ENCODE measurements at places on chromosomes 1 and 21.

DNA sequence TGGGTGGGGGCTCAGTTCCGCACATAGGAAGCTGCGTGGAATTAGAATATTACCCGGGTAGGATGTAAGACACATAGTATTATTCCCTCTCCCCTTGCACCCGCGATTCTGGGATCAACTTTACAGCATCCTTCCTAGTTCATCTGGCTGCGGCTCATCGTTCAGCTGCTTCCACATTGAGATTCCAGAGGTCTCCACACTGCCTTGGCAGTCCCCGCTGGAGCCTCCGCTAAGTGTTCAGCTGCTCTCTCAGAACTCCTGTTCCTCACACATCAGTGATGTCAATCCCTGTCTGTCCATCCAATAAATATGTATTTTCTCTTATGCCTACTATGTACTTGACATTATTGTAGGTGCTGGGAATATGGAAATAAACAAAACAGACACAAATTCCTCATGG, 135.6 kb upstream of the SYT6 start:
- no peak for DNase-seq

DNA sequence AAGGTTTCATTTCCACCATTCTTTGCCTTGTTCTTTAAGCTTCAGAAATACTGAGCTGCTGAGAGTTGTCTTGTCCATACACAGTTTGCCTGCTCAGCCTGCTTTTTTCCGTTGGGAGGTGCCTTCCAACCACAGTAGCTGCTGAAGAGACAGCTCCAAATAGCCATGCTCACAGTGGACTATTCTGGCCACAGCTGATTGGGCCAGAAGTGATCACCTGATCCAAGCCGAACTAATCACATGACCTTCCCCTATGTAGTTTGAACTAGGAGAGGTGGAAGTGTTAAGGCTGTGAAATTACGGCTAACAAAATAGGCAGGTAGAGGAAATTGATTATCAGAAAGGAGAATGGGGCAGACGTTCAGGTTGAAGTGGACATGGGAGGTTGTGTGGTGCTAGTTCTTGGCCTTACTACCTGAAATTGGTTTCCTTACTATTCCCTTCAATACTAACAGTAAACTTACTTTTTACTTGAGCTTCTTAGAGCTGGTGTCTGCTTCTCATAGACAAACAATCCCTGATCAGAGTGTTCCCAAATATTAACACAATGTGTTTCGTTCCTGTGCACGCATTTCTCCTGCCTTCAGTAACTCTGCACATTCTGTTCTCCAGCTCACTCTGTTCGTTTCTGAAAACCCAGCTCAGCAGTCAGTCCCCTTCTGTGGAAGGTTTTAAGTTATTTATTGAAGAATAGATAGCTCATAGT, 136.1 kb downstream of the RWDD3 start:
- DNase-seq = no peak

DNA sequence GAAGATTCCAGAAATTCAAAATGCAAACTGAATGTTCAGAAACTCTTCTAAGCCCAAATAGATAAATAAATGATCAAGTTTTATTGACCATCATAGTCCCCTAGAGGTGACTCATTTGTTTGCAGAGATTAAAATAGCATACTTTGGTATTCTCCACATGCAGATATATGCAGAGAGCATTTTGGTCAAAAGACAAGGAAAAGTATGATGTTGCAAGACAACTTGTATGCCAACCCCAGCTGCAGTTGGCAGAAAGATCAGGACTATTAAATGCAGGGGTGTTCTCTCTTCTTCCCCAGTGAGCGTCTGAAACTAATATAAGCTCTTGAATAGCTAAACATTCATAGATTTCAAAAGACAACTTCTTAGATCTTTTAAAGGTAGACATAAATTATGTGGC, 404.9 kb downstream of the LTN1 start:
- no peak for DNase-seq

GRCh38 chr1:86419277-86419903, 4.6 kb upstream of the CLCA2 start:
- peak; percentile 15 for DNase-seq

DNA sequence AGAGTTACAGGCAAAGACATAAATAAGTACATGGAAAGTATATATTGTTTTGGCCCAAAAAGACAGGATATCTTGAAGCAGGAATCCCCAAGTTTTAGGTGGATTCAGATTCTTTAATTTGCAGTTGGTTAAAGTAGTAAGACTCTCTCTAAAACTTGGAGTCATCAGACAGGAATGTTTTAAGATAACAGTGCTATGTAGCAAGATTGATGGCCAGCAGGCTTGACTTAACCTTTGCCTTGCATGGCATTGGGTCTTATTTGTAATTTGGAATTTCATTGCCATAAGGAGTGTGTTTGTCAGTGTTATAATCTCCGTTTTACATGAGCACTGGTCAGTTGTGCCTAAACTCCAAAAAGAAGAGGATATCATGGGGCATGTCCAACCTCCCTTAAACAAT, 727.6 kb upstream of the CHRM3 start:
- no peak for DNase-seq

DNA sequence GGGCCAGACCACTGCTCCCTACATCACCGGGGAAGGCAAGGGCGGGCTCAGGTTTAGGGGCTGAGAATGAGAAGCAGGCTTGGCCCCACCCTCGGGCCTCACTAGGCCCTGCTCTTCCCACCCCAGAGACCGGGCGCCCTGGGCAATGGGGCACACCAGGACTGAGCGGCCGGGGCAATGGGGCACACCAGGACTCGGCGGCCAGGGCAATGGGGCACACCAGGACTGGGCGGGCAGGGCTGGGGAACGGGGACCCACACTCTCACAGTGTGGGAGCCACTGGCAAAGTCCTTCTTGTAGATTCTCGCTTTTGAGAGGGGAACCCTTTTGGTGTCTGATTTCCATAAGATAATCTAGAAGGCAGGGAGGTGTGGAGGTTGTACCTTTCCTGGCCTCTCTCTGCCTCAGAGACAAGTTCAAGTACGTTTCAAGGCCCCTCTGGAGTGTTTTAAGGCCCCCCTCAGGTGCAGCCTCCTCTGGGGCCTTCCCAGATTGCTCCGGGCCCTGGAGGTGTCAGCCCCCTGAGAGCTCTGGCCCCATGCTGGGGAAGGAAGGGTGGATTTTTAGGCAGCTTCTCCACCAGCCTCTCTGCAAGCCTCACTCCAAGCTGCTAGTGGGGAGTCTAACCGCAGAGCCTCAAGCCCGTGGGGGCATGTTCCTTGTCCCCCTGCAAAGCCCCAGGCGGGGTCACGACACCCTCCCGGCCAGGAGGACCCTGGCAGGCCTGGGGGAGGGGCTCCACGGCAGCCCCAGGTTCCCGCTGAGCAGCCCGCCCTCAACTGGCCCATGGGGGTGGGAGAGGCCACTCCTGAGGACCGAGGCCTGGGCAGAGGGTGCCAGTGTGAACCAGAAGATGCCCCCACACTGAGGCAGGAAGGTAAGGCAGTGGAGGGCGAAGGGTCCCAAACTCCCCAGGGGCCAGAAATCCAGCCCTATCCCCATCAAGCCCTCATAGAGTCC, 66.2 kb downstream of the ARHGEF16 start:
- DNase-seq = no peak

- DNase-seq = no peak
Measured at GRCh38 chr1:161037661-161038522, 872 bp downstream of the TSTD1 start.

- peak; percentile 18 for DNase-seq
Measured at GRCh38 chr1:22143065-22144033, at the start of gene WNT4. Gene WNT4, minus strand, starts transcription at chr1:22143097. Its CDS starts 175 bp downstream, at chr1:22142922.

GRCh38 chr1:214777364-214777763, 174.4 kb downstream of the CENPF start:
- DNase-seq = no peak

- peak; percentile 54 for DNase-seq
Measured at GRCh38 chr1:226687426-226687825, 51.7 kb downstream of the ITPKB start.

DNA sequence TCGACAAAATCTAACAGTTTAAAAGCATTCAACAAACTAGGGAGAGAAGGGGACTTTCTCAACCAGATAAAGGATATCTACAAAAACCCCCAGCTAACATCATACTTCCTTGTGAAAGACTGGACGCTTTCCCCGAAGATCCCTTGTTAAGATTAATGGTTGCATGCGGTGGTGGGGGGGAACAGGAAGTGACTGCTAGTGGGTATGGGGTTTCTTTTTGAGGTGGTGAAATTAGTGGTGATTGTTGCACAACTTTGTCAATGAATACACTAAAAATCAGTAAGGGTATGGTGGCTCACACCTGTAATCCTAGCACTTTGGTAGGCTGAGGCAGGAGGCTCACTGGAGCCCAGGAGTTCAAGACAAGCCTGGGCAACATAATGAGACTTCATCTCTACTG, 26.9 kb upstream of the EYA3 start:
- peak; percentile 60 for DNase-seq

DNA sequence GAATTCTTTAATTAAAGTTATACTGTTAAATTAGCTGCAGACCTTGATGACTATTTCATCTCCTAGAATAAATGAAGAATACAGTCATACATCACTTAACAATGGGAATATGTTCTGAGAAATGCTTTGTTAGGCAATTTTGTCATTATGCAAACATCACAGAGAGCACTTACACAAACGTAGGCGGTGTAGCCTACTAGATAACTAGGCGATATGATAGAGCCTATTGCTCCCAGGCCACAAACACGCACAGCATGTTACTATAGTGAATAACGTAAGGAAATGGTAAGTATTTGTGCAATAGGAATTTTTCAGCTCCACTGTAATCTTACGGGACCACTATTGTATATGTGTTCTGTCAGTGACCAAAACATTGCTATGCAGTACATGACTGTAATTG, 37.6 kb upstream of the DESI2 start:
- DNase-seq = no peak

GRCh38 chr1:55747408-55747841, 532.3 kb upstream of the USP24 start:
- DNase-seq = no peak

DNA sequence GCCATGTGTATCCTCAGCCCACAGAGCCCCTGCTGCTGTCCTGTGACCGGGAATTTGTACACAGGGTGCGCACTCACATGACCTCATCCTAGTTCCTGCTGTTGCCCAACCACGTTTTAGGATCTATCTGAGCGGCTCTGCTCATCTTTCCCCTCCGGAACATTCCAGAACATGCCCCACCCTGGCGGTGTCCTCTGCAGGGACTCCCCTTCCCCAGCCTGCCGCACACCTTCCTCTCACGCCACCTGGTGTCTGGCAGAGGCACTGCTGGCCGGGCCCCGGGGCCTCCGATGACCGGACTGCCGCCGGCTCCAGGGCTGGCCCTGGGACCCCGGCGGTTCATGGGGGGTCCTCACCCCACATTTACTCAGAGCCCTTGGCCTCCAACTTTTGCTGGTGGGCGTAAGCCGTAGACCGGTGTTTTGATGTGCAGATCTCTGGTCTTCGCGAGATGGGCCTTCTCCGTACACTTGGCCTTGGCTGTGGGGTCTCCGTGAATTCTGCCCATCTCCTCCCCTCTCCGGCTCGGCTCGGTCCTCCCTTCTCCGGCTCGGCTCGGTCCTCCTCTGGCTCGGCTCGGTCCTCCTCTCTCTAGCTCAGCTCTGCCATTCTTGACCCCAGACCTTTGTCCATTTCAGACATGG, 29.5 kb downstream of the ARHGEF16 start:
- peak; percentile 60 for DNase-seq

- no peak for DNase-seq
Measured at GRCh38 chr21:36709868-36710728, 11.2 kb downstream of the SIM2 start.

GRCh38 chr1:96568639-96569038, 152.9 kb upstream of the PTBP2 start:
- no peak for DNase-seq

DNA sequence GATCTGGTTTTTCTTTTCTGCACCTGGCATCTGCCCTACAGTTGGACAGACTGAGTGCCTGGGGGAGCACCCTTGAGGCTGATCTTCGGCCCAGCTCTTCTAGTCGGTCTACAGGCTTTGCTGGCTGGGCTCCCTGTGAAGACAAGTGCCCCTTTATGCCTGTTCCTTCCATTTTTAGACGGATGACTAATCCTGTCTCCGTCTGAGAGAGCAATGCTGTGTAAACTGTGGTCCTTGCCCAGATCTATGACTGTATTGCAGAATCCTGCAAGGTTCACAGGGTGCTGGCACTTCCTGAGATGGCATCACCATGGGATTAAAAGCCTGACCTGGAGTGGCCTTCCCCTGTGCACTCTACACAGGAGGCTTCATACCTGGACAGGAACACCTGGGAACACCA, 47.6 kb upstream of the SAMD13 start:
- DNase-seq = no peak

DNA sequence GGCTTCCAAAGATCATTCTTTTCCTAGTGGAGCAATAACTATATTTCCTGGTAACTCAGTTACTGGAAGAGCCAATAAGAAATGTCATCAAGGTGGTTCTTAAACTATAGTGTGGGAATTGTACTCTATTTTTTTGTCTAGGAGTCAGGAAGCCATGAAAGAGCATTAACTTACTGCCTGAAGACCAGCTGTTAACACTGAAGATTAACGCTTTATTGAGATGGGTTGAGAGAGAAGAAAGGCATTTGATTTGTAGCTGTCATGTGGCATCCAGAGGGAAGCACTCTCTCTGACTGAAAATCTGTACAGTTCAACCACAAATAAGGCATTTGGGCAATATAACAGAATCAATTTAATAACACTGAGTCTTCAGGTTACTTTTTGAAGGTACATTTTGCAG, 76.0 kb downstream of the DNM3 start:
- no peak for DNase-seq

GRCh38 chr1:119285482-119285881, 83.1 kb upstream of the HAO2 start:
- no peak for DNase-seq

DNA sequence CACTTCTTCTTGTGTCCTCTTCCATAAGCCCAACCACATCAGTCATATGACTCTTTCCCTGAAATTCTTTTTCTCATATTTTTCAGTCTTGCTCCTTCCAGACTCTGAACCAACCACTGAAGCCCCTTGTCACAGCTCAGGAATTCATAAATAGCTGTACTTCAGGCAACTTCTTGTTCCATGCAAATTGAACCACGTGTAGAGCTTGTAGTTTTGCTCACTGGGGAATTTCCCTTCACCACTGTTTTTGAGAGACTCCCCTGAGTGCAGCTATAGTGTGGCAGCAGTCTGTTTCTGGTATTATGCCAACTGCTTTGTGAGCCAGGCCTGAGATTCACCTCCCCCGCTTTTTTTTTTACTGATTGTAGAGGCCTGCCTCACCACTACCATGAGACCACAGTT, 150.3 kb upstream of the SPAG17 start:
- DNase-seq = no peak

DNA sequence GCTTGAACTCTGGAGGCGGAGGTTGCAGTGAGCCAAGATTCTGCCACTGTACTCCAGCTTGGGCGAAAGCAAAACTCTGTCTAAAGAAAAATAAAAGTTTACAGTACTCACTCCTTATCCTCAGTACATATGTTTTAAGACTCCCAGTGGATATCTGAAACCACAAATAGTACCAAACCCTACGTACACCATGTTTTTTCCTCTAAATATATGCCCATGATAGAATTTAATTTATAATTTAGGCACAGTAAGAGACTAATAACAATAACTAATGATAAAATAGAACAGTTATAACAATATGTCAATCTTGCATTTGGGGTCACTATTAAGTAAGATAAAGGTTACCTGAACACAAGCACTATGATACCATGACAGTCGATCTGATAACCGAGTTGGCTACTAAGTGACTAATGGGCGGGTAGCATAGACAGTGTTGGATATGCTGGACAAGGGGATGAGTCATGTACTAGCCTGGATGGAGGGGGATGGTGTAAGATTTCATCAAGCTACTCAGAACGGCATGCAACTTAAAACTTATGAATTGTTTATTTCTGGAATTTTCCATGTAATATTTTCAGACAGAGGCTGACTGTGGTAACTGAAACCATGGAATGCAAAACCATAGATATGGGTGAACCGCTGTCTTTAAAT, 43.7 kb downstream of the ST7L start:
- no peak for DNase-seq

GRCh38 chr1:180156631-180157091, 2.0 kb downstream of the QSOX1 start:
- DNase-seq = no peak

Data from activated naive CD8-positive, alpha-beta T cell treated with anti-CD3 and anti-CD28 coated beads, Interleukin-2, amount 50 U/mL, for 24 hours (primary cell).